ENCODE measurements at places on chromosomes 6 and 20. TPM values are rescaled to one million over a fixed set of nuclear protein-coding genes. Genes with fewer than 3 reads are reported as not detected.
A peak's percentile ranks its signal among the peaks of the same experiment; 100 is the strongest.

DNA sequence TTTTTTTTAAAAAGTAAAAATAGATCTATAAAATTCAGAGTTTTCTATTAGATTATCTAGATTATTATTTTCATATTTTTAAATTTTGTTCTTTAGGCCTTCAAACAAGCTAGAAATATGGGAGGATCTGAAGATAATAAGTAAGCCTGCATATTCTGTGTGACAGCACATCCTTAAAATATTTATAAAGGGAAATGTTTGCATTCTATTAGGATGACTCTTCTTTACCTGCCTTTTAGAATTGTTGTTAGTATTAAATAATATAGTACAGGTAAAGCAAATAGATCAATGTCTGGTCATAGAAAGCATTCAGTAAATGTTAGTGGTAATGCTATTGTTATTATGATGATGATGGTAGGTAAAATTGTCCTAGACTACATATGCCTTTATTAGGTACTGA is 17.4 kb downstream of the PEX3 start:
- no peak for DNase-seq

- no peak for DNase-seq
Measured at GRCh38 chr6:35640017-35640664, 48.6 kb downstream of the FKBP5 start.

DNA sequence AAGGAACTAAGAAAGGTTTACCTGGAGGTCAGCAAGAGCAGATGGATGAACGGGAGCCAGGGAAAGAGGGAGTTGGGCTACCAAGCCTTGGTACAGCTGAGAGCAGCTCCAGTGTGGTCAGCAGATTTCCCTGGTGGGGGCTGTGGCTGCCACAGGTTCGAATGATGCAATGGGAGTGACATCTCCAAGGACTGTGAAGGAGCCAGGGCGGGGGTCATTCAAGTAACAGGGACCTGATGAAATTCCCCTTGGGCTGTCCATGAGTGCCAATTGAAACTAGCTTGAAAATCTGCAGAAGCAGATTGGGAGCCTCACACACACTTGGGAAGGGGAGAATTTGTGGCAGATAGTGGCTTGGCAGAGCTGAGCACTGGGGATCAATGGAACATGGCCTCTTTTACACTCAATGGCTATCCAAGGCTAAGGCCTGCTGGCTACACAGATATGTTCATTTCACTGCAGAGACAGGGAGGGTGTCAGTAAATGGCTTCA is 247.0 kb upstream of the ECI2 start:
- no peak for DNase-seq

DNA sequence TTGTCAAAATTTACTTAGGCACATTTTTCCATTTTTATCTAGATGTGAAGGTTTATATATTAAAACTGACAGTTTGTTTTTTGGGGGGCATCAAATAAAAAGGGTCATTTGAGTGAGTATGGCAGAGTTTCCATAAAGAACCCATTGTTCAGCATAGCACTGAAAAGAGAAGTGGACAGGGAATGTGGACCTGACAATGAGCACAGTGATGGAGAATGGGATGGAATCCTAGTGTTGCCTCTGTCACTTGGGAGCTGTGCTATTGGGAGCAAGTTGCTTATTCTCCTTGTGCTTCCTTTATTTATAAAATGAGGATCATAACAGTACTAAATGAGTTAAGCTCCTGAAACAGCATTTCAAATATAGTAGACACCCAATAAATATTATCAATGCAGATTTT is 130.7 kb upstream of the SIM1 start:
- no peak for DNase-seq

GRCh38 chr20:32438331-32438858 is 80.3 kb downstream of the ASXL1 start:
- DNase-seq = peak; percentile 12

The BMP2 gene
- total RNA-seq = not detected

DNA sequence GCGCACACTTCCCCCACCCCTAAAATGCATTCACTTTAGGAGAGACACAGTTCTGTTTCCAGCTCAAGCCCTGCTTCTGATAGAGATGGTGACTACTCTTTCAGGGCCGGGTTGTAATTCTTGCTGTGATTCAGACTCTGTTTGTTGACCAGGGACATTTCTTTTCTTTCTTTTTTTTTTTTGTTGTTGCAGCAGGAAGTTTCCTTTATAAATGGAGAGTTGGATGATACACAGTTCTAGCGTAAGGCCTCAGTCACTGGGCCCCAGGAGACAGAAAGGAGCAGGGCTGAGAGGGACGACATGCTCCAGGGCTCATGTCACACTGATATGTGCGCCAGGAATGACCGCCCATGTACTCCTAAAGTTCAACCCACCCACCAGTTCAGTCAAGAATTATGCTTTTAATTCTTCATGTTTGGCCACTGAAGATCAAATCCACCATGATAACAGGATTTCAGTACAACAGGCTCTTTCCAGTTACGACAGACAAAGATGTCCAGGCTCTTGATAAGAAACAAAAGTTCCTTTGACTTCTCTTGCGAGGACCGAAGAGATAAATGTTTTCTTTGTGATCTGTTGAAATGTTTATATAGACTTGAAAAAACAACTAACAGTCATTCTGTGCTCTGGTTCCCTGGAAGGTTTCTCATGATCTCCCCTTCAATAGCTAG is 142.5 kb downstream of the CD164 start:
- DNase-seq = no peak

DNA sequence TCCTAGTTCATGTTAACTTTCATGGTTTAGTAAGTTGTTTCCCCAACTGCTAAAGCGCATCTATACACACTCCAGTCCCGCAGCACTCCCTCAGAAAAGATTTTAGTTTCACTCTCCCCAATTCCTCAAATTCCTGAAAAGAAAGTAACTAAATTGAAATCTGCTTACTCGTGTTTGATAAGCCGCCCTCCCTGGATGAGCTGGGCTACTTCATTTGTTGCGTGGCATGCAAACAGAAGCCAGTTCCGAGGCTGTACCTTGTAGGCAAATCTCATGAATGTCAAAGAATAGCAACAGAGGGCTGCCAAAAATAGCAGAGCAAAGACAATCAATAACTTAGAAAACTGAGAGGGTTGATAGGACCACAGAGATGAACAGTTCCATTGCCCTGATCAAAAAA is 16.9 kb downstream of the MPC1 start:
- DNase-seq = no peak

The NMBR gene
- not detected for total RNA-seq

GRCh38 chr20:24692446-24693200 is 223.2 kb downstream of the SYNDIG1 start:
- DNase-seq = peak; percentile 12

The FAM184A gene
- 5.9 TPM for total RNA-seq

The CAGE1 gene
- 0.08 TPM for total RNA-seq

- no peak for DNase-seq
Measured at GRCh38 chr6:132132422-132132821, 181.2 kb upstream of the CCN2 start.

GRCh38 chr6:43873806-43874714 is 104.0 kb downstream of the VEGFA start:
- no peak for DNase-seq

The SLC17A2 gene
- not detected for total RNA-seq

GRCh38 chr20:17556837-17557674 is 12.8 kb upstream of the DSTN start:
- no peak for DNase-seq

The OR12D3 gene
- total RNA-seq = not detected

The NKAPL gene
- not detected for total RNA-seq

DNA sequence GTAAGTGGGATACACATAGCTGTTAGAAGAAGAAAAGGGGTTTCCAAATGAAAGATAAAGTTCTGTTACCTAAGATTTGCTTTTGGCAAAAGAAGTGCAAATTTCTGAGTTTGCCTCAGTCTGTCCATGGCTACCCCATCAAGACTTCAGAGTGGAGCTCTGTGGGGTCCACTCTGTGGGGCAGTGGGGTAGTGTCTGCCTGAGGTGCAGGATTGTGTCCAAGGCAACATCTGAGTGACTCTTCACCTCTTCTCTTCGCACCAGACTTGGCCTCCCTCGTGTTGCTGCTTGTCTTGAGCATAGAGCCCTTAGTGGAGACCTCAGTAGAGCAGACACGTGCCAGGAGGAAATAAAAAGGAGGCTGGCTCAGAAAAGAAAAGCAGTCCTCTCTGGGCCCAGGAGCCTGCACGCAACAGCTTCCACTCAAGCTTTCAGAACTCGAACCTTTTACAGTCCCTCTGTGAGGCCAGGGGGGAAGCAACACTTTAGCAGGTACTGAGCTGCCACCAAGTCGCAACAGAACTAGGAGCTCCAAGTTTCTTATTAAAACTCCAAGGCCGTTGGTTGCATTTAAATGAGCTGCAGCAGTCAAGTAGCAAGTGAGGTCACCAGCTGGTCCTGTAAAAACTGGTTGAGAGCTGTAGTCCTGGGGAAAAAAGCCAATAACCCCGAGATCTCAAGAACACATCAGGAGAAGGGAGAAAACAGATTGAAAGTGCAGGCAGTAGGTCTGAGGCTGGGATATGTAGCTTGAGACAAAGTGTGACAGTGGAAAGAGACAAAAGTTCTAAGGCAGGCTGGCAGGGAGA is 413.5 kb downstream of the CDC5L start:
- DNase-seq = no peak

- DNase-seq = peak; percentile 55
Measured at GRCh38 chr6:37502703-37503291, 3.1 kb upstream of the CCDC167 start.
